ENCODE measurements at places on chromosomes 16 and 17. TPM values are rescaled to one million over a fixed set of nuclear protein-coding genes. Genes with fewer than 3 reads are reported as not detected.

DNA sequence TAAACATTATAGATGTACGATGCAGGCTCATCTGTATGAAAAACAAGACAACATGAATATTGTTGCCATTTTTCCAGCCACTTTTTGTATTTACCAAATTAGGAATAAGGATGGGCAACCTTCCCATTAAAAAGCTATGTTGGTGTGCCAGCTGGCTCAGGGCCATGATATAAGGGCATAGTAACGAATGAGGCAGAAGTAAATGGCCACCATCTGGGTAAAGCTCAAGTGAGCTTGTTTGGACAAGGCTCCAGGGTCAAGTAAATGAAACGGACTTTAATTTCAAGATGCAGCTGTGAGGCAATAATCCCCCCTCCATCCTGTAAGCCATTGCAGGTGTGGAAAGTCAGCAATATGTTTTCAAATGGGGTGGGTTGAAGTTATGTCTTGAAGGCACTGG, 930.9 kb upstream of the CDH8 start:
- no peak for DNase-seq

GRCh38 chr17:17380145-17380925, 77.2 kb downstream of the NT5M start:
- DNase-seq: no peak

DNA sequence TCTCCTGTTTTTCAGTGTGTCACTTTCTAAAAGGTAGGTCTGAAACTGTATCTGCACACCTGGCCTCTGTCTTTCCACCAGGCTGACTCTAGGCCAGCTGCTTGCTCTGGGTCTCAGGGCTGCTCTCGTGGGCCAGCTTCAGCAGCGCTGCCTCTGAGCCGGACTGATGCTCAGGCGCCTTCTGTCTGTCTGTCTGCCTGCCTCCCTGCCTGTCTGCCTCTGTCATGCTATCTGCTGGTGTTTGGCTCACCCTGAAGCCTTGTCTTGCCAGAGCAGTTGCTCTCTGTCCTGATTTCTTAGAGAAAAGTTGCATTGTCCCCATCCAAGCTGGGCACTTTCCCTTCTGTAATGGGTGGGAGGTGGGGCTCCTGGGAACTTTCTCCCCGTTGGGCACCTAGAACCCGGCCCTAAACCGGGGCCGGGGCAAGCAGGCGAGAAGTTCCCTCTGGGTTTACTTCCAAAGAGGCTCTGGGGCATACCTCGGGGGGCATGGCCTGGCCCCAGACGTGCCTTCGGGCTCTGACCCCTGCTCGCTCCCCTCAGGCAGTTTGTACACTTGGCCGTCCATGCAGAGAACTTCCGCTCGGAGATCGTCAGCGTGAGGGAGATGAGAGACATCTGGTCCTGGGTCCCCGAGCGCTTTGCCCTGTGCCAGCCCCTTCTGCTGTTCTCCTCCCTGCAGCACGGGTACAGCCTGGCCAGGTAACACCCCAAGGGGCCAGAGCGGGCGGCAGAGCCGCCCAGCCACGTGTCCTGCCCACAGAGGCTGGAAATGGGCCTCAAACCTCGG, 15.9 kb upstream of the ATP6V0C start:
- no peak for DNase-seq

DNA sequence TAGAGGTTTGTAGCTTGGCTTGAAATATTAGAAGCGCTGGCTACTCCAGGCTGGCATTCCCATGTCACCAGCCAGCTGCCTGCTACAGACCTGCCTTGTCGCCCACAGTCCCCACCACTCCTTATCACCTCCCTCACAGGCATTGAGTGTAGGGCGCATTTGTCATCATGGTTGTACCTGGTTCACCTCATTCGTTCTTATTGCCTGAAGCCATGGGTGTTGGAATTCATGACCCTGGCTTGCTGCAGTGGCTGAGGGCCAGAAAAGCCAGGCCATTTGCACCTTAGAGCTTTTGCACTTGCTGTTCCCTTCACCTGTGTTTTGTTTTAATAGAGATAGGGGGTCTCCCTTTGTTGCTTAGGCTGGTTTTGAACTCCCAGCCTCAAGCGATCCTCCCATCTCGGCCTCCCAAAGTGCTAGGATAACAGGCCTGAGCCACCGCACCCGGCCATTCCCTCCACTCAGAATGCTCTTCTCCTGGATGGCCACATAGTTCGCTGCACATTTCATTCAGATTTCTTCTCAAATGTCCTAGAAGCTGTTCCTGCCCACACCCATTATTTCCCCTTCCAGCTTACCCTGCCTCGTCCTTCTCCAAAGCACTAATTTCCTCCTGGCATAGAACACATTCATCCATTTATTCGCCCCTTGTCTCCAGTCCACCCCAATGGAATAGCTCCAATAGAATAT, 97.6 kb downstream of the C16orf78 start:
- DNase-seq: peak; percentile 88

GRCh38 chr17:34895383-34895782, 65.9 kb downstream of the CCT6B start:
- no peak for DNase-seq

- DNase-seq: no peak
These were observed 9.0 kb upstream of the CDH5 start for GRCh38 chr16:66357523-66357928.

DNA sequence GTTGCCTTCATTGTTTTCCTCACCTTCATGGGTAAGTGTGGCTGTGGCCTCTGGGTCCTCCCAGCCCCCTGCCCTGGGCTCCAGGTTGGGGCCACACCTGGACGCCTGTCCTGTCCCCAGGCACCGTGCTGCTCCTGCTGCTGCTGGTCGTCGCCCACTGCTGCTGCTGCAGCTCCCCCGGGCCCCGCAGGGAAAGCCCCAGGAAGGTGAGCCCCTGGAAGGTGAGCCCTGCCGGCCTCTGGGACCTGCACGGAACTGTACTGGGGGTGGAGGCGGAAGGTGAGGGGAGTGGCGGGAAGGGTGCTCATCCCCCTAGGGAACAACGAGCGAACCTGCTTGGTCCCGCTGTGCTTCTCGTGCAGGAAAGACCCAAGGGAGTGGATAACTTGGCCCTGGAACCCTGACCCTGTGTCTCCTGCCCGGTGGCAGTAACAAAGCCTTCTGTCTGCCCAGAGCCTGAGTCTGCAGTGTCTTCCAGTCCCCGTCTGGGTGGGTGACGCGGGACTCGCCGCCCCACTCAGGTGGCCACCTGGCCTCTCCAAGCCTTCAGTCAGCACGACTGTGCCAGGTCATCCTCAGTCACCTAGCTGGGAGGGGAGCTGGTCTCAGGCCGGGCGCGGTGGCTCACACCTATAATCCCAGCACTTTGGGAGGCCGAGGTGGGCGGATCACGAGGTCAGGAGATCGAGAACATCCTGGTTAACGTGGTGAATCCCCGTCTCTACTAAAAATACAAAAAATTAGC, 831 bp downstream of the SMIM22 start:
- DNase-seq: no peak

DNA sequence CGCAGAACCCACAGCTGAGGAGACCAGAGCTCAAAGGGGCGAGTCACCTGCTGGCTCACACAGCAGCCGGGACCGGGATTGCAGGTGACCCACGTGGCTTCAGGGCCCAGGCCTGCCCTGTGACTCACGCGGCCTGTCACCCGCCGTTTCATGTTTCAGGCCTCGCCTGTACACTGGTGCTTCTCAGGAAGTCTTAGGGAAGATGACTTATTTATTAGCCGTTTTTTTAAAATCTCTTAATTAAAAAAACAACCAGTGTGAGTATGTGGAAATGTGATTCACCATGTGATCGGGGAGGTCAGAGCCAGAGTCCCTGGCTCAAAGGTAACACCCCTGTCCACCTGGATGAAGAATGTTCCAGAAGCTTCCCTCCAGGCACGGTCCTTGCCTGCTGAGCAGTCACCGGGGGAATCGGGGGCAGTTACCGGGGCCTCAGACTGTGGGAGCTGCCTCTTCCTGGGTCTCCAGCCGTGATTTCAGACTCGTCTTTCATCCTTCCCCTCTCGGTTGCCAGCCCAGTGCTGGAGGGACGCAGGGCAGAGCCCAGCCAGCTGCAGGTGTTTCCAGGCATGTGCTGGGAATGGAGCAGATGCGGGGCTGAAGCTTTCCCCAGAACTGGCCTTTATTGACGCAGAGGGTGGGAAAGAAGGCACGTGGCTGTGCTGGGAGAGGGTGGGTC, 49.3 kb downstream of the CMIP start:
- DNase-seq: no peak

GRCh38 chr17:79792341-79792871, 4.5 kb downstream of the CBX8 start:
- no peak for DNase-seq

GRCh38 chr16:7990626-7991260, 599.6 kb downstream of the TMEM114 start:
- DNase-seq: peak; percentile 7

DNA sequence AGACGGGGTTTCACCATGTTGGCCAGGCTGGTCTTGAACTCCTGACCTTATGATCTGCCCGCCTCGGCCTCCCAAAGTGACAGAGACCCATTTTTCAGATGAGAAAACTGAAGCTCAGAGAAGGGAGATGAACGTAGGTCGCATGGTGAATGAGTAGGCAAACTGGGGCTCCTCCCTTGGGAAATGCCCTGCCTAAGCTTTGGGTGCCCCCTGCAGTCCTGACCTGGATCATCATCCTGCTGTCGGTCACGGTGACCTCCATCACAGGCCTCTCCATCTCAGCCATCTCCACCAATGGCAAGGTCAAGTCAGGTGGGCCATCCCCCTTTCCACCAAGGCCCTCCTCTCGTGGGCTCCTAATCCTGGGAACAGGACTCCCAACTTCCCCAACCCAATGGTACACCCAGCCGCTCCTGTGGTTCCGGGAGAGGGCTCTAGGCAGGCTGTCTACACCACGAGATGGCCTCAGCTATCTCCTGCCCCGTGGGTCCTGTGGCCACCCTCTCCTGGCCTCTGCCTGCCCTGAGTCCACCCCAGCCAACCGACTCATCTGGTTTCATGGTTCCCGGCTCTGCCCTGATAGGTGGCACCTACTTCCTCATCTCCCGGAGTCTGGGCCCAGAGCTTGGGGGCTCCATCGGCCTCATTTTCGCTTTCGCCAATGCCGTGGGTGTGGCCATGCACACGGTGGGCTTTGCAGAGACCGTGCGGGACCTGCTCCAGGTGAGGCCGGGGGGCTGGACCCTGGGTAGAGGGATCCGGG, 4.7 kb downstream of the SLC12A3 start:
- DNase-seq: no peak

The CACNG5 gene
- not detected for total RNA-seq
